ENCODE measurements at places on chromosomes 7 and 10.
A peak's percentile ranks its signal among the peaks of the same experiment; 100 is the strongest.

GRCh38 chr7:43138710-43139109 lies 26.3 kb downstream of the HECW1 start:
- no peak for DNase-seq

DNA sequence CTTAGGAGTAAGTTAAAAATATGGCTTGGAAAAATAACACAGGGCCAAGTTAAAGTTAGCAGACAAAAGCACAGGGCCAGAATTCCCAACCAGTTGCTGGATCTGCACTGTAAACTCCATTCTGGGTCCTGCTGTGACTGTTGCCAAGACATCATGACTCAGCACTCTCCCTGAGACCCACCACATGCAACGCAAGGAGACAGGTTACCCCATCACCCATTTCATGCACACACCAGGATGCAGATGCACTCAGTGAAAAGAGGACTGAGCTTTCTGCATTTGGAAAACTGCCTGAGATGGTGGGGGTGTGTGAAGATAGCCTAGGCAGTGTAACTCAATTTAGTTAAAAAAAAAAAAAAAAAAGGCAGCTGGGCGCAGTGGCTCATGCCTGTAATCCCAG lies 97.6 kb upstream of the ZNF438 start:
- DNase-seq = no peak

GRCh38 chr7:128112018-128112780 lies 81.0 kb upstream of the LRRC4 start:
- no peak for DNase-seq

DNA sequence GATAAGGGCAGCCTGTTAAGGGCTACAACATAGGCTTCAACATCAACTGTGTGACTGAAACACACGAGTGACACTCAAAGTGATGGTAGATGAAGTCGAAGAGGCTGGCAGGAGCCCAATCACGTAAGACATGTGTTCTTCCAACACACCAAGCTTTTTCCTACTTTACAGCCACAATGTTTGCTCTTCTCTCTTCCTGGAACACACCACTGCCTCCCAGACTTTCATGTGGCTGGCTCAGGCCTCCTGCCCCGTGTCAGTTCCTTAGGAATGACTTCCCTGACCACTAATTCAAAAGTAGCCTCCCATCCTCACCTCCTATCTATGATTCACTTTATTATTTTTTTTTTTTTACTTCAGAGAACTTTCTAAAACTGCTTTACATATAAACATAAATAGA lies 209.2 kb downstream of the GPAM start:
- DNase-seq = no peak

DNA sequence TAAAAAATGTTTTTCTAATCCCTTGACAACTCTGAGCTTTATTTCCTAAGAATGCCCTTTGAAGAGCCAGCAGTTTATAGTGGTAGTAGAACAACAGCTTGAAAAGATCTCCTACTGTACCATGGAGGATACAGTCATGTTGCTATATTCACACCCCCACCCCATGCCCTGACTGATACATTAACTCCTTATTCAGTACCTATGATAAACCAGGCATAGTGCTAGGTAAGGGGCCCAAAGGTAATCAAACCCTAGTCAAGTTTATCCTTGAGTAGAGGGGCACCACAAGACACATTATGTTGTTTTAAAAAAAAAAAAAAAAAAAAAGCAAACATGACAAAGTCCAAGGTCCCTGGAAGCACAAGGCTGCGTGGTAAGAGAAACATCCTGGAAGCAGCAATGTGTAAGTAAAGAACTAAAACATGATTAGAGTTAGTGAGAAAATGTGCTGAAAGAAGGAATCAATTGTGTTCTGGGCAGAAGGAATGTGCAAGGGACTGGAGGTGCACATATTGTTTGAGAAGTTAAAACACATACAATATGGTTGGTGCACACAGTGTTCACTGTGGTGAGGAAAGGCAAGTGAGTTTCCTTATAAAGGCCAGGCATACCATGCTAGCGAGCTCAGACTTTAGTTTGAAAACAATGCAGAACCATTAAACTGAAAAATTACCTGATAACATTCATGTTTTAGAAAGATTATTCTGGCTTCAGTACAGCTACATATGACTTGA lies 51.2 kb downstream of the PDE1C start:
- no peak for DNase-seq

DNA sequence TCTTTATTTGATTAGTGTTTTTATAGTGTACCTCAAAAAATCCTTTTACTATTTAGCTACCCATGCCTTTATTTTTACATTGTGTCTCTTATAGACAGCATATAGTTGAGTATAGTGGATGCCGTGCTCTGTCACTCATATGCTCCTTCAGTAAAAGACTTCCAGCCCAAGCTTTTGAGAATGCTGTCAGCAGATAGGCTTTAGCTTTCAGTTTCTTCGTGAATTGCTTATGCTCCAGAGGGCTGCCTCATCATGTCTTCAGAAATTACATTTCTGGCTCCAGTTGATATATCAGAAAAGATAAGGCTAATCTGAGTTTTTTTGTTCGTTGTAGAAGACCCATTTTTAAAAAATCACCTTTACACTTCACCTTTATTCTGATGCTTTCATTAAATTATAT lies 332.0 kb downstream of the NXPH1 start:
- no peak for DNase-seq

DNA sequence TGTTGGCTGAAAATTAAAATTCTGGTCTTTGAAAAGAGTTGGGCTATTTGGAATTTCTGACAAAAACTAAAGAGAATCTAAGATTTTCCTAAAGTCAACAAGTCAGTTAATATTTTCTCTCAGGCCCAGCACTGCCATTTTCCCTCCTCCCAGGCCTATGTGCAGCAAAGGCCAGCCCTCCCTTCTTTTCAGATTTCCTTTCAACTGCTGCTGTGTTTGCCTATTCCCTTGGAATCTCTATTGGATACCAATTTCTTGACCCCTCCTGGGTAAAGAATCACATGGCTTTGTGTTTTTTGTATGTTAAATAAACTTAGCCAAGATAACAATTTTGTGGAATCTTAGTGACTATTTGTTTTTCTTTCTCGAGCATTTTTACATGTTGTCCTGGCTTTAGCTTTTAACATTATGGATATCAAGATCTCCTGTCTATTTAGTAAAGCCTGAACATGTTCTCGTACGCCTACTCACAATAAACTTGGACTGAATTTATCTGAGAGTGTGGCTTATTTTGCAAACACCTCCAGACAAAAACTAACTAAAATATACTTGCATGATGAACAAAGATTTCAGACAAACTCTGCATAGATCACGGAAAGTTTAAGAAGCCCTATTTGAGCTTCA lies 19.9 kb downstream of the MACC1 start:
- no peak for DNase-seq

DNA sequence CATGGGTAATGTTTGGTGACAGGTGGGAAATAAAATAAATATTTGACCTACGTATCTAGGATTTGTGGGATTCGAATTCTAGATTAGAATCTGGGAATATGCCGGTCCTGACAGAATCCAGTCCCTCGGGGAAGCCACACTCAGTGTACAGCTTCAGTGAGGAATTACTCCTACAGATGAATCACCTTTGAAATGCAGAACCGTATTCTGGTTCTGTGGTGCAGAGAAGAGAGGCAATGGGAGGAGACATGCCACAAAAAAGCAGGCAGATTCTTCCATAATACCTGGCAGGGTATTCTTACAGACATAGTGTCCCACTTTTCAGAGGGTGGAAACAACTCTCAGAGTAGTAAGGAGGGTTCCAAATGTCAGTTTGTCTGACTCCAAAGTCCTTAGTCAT lies 286.9 kb downstream of the SORCS1 start:
- no peak for DNase-seq

DNA sequence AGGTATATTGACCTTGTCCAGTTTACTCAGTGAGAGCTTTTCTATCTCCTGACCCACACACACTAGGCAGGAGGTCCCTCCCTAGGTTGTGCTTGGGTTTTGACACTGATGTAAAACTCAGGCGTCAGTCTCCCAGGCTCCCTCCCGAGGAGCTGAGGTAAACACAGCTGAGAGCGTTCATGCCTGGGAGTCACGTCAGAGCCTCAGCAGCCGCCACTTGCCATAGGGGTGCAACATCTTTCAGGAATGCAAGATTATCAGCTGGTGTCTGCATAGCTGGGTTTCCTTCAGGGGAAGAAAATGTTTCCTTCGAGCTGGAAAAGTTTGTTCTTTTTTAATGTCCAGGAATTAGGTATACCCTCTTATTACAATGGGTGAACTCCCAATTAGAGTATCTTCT lies 70.6 kb downstream of the FGFR2 start:
- DNase-seq = no peak

DNA sequence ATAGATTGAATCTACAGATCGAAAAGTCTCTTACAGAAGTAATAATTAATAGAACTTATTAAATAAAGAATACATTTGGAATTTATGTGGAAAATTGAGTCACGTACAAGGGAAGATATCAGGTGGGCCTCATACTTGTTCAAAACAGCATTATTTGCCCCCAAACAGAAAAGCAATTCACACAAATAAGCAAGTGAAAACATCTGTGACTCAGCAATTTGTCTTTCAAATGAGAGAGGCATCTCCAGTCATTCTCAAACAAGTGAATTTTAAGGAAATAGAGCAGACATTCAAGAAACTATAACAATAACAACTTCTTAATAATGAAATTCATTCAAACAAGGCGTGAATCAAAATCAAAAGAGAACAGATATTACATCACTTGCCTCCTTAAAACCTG lies 50.1 kb downstream of the SEMA3A start:
- no peak for DNase-seq

DNA sequence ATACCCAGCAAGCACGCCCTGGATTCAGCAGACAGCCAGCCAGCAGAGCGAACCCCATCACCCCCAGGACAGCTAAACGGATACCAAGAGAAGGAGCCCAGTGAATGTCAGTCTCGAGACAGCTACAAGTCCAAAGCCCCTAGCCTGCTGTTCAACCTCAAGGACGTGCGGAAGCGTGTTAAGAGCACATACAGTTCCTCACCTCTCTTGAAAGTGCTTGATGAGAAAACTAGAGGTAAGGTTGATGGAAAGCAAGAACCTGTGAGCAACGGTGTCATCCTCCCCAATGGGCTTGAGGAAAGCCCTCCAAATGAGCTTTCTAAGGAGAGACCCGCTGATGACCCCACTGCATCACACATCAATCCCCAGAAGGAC lies 24.9 kb downstream of the C10orf71 start:
- DNase-seq = no peak

GRCh38 chr10:49837051-49837478 lies 74.9 kb upstream of the OGDHL start:
- DNase-seq = no peak

GRCh38 chr10:122130474-122131110 lies 140.5 kb upstream of the BTBD16 start:
- no peak for DNase-seq

- no peak for DNase-seq
These were observed 47.2 kb downstream of the CAMK1D start for GRCh38 chr10:12396567-12396966.

DNA sequence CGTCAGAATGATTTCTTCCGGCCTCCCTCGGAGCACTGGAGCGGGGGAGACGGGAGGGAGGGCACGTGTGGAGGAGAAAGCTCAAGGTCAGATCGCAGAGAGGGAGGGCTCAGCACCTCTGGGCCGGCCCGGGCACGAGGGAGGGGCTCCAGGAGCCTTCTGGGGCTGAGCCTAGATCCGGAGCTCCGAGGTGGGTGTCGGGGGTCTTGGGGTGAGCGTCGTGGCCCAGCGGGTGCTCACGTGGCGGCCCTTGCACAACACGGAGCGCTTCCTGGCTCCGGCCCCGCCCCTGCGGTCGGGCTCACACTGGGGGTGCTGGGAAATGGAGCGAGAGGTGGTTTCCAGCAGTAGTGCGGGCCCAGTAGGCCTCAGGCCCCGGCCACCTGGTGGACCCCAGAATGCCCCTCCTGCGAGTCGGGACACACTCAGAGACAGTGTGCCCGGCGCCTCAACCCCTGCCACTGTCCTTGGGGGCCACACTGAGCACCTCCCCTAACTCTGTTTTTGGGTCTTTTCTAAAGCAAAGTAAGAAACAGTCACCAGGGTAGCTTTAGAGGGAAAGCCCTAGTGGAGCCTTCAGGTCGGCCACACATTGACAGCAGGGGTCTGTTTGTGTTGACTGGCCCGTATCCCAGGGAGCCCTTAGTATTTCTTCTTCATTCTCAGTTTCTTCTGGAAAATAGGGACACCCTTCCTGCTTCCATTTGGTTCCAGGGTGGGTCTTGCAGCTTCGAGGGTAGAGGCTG lies 798 bp downstream of the PPIF start:
- DNase-seq = peak; percentile 66

GRCh38 chr10:75619635-75620034 lies 188.2 kb downstream of the LRMDA start:
- no peak for DNase-seq

GRCh38 chr10:132175408-132175807 lies 11.3 kb upstream of the DPYSL4 start:
- DNase-seq = no peak

DNA sequence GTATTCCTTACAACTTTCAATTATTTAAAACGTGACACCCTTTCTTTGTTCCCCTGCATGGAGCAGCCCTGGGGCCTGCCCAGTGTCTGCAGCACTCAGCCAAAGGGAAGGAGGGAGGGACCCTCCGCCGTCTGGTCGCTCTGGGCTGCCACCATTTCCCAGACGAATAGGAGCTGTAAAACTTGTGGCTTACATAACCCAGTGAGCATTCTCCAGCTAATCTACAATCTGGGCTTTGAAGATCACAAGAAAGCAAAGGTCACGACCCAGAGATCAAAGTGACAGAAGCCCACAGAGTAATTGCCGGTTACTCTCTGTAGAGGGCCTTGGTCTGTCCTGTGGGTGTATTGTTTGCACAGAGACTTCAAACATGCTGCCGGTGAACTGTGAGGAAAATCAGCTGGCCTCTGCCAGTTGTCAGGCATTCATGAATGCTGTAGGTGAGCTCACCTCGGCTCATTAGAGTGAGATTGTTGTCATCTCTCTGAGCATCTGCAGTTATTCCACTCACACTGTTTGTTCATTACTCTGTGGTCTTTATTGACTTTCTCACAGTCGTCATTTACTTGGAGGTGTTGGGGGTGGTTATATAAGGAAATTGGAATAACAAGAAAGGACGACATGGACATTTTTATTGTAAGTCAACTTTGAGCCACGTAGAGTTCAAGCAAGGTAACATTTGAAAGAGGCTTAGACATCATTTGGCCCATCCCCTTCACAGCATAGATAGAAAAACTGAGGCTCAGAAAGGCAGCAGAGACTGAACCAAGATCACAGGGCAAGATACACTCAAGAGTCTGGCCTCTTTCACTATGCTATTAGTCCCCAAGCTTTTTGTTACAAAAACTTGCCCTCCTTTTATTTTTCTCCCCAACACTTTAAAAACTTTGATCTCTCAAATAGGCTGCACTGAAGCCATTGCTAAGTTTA lies 619.8 kb downstream of the LRMDA start:
- DNase-seq = no peak

- DNase-seq = no peak
These were observed at the start of gene PARD3 for GRCh38 chr10:34815185-34816084. Gene PARD3, minus strand, starts transcription at chr10:34815296. Its CDS starts 301 bp downstream, at chr10:34814995.
